ENCODE measurements at places on chromosomes 1 and 21.
A peak's percentile ranks its signal among the peaks of the same experiment; 100 is the strongest.

DNA sequence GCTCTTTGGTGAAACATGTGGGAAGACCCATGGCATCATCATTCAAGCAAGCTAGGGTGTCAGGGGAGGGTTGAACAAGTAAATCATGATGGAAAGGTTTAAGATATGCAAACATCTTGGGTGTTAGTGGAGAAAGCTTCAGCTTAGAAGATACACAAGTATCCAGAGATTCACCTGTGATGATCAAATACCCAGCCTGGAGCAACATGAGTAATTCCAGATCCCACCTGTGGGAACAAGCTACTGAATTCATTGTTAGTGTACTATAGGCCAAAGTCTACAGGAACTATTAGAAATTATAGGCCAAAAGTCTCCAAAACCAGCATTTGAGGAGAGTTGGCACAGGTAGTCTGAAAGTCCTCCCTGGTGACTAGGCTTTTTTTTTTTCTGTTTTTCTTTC is 499.9 kb downstream of the NUF2 start:
- DNase-seq = no peak

DNA sequence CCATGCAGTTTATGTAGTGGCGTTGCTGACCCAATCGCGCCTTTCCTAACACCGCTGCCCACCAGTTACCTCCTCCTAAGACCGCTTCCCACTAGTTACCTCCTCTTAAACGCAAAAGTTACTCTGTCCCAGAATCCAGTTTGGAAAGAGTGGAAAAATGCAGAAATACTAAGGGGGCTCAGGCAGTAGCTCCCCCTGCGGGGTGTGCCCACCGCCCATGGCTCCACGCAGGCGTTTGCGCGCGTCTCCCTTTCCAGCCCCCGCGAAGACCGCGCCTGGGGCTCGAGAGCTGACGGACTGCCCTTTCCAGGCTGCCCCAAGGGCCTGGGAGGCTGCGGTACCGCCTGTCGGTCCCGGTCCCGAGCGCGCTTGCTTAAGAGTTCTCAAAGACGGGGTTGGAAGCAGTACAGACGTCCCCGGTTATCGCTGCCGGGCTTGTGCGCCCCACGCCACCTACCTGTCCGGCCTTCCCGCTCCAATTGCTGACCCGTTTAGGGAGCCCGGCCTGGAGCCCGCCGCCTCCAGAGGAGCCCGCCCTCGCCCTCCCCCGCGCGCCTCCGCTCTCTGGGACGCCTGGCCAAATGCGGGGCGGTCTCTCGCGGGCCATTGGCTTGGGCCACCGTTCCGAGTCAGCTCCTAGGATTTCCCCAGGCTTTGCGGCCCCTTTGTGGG is 414.1 kb upstream of the ESRRG start:
- DNase-seq = no peak

DNA sequence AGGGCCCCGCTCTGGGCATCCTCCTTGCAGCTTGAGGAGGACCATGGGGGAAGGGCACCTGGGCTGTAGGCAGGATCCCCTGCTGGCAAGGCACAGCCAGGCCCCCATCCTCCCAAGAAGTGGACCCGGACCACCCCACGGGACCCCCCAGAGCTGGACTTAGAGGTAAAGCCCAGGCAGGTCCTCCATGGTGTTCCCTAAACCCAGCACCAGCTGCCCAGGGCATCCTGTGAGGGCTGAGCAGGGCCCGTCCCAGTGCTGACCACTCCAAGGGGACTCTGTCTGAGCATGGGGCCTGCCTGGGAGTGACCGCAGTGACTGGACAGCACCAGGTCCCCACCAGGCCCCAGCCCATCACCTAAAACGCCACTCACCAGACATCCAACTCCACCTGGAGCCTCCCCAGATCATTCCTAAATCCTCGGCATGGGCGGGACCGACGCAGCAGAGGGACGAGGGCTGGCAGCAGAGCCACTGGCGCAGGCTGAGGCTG is 21.3 kb downstream of the COL6A2 start:
- DNase-seq = no peak

DNA sequence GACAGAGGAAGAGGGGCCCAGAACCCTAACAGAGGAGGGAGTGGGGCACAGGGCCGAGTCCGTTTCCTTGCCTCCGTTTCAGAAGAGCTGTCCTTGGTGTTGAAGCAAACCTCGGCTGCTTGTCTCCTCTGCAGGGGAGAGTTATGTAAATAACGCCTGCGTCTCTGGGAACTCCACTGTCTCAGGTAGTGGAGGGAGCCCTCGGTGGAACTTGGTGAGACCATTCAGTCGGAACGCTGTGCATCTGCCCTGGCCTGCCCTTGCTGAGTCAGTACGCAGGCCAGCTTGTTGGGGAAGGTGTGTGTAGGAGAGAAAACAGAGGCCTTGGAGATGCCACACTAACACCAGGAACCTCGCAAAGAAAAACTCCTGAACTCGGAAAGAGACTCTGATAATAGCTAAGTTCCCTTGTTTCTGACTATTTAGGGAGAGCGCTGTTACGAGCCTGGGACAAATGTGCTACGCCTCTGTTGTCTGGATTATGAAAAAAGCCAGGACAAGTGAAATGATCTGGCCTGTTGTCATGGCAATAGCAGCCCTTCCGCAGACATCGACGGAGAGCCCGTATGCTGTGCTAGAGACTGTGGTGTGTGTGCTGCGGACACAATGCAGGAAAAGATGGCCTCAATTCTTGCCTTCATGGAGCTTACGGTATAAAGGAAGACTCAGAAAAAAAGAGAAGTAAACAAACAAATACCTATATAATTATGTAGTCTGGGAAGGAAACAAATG is 94.6 kb upstream of the AKT3 start:
- no peak for DNase-seq

- DNase-seq = no peak
These were observed 5.8 kb downstream of the ACTN2 start for GRCh38 chr1:236692128-236692527.

DNA sequence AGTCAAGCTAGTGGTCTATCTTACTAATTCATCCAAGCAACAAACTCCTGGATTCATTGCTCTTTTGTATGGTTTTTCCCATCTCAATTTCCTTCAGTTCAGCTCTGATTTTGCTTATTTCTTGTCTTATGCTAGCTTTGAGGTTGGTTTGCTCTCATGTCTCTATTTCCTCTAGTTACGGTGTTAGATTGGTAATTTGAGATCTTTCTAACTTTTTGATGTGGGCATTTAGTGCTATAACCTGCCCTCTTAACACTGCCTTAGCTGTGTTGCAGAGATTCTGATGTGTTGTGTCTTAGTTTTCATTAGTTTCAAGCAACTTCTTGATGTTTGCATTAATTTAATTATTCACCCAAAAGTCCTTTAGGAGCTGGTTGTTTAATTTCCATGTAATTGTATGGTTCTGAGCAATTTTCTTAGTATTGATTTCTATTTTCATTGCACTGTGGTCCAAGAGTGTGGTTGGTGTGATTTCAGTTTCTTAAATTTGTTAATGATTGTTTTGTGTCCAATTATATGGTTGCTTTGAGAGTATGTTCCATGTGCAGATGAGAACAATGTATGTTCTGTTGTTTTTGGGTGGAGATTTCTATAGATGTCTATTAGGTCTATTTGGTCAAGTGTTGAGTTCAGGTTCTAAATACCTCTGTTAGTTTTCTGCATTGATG is 154.6 kb downstream of the PLPPR5 start:
- no peak for DNase-seq

DNA sequence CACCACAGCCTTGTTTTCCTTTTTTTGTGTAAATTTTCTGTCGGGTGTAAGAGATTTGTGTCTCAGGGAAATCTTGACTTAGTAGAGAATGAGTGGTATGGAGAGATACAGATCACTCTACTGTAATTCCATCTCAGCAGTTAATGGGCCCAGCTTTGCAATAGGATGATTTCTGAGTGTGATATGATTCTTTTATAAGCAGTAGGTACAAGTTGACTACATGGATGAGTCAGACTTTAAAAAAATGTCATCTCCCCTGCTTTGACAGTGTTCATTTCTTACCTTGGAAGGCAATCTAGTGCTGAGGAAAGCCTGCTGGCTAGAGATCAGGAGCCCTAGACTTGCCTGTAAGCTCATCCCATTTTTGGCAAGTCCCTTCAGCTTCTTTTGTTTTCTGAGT is 261.9 kb downstream of the RYR2 start:
- no peak for DNase-seq

DNA sequence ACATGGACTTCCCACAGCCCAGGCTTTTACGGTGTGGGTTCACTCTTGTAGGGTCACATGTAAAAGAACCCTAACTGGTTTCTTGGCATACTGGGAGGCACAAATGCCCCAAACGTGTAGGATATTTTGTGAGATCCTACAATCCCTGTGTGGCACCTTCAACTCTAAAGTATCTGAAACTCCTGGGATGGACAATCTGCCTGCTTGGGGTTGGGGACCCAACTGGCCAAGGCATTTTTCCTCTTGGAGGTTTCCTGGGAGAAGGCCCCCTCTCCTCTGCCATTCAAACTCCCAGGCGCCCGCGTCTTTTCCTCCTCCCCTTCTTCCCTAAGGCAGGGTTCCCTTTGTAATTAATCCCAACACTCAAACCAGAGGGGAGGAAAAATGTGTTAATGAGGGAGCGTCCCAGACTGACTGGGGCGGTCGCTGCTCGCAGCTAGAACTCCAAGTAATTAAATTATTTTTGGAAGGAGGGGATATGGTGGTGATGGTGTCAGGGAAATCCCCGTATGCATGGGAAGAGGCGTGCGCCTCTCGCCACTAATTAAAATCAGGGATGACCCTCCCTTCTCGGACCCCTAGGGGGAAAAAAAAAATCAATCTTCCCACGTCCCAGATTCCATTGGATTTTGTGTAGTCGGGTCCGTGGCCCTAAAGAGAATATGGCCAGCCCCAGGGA is 681 bp upstream of the VANGL2 start:
- DNase-seq = no peak

DNA sequence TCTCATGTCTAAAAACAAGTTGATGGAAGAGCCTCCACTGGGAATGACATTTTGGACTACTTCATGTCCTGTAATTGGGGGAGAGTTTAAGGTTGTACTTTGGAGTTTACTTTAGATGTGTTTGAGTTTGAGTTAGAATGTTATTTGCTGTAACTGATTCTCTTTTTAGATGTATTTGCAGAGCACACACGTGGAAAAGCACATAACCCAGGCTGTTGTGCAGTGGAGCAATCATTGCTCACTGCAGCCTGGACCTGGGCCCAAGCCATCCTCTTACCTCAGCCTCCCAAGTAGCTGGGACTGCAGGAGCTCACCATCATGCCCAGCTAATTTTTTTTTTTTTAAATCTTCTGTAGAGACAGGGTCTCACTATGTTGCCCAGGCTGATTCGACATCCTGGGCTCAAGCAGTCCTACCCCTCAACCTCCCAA is 36.7 kb upstream of the SH3D21 start:
- no peak for DNase-seq

- no peak for DNase-seq
These were observed 822.4 kb upstream of the NEGR1 start for GRCh38 chr1:73104749-73105148.

DNA sequence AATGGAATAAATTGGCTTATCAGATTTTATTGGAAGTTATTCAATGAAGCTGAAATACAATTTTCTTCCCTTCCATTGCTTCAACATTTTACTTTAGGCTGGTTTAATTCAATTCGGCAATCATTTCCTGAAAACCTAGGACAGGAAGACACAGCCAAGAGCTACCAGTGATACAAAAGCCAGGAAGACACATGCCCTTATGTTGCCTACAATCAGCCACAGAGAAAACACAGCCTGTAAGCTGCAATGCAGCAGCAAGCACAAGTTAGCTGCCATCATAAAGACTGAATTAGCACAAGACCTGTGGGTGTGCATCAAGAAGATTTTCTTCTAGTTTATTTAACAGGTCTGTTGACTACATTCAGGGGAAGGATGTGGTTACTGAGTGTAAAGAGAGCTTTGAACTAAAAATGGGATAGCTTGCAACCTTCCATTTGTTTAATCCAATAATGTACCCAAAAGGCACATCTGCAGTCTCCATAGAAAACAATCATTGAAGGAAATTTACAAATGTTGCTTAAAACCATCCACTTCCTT is 193.8 kb downstream of the KCNH1 start:
- no peak for DNase-seq

DNA sequence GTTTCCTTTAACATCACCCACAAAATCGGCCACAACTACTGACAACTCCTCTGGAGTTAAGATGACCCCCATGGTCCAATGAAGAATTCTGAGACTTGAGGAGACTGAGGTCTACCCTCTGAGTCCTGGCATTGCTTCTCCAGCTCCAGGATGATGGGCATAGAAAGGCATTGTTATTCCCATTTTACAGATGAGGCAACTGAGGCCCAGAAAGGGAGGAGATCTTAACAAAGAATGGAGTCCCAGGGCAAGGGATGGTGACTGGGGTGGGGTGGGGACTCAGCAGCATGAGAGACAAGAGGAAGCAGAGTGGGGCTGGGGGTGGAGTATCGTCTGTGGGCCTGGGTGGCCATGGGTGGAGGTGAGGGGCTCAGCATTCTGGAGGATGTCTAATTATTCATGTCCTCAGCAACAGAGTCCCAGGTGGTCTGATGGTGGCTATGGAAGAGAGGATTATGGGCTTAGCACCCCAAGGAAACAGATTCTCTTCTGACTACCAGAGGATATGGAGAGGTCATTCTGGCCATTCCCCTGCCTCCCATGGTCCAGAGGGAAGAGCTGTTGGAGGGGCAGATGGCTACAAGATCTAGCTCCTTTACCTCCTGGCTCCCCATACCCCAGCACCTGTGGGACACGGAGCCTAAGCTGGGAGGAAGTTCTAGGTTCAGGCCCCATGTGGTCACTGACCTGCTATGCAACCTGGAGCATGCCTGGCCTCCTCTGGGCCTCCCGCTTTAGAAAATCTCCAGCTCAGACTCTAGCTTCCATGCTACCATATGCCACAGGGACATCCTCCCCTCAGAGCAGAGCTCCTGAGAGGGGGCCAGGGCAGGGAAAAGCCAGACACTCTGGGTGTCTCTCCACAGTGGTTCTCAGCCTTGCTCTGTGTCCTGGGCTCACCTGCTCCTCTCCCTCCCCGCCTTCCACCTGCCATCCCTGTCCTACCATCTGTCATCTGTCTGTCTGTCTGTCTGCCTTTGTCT is 37.4 kb upstream of the DMBX1 start:
- no peak for DNase-seq

DNA sequence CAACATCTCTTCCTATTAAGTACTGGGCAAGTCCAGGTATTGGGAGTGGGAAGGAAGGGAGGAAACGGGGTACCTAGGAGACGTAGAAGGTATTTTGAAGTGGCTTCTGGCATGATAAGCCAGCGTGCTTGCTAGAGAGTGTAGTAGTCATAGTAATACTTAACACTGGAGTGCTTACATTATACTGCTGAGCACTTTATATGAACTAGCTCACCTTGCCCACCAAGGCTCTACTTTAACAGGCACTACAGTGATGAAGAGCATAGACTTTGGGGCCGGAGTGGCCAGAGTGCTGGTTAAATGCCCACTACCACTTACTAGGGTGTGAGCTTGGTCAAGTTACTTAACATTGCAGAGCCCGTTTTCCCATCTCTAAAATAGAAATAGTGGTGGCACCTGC is 61.7 kb downstream of the ACP6 start:
- no peak for DNase-seq

- no peak for DNase-seq
These were observed 69.6 kb downstream of the SIM2 start for GRCh38 chr21:36768496-36768895.

- DNase-seq = no peak
These were observed 364.0 kb downstream of the CAMTA1 start for GRCh38 chr1:7149080-7149838.

- peak; percentile 21 for DNase-seq
These were observed 526 bp downstream of the TPR start for GRCh38 chr1:186374303-186375151.
